ENCODE measurements at places on chromosomes 1 and 21.

DNA sequence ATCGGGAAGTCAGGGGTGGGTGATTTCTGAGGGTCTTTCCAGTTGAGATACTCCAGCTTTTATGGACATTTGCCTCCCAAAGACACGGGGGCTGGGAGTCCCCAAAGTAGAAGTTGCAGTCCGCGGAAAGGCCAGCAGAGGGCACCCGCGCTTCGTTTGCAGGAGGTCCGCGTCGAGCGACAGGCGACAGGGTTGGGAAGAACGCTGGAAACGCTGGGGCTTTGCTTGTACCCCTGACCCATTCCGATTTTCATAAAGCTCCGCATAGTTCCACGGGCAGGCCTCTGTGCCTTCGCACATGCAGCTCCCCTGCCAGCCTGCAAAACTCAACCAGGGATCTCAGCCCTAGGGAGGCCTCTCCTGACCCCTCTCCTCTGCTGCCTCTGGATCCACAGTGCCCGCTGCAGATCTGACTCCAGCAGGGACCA, 44.2 kb upstream of the LAPTM5 start:
- DNase-seq = peak; percentile 78

- DNase-seq = no peak
These were observed 13.1 kb upstream of the NHLH2 start for GRCh38 chr1:115854005-115854404.

DNA sequence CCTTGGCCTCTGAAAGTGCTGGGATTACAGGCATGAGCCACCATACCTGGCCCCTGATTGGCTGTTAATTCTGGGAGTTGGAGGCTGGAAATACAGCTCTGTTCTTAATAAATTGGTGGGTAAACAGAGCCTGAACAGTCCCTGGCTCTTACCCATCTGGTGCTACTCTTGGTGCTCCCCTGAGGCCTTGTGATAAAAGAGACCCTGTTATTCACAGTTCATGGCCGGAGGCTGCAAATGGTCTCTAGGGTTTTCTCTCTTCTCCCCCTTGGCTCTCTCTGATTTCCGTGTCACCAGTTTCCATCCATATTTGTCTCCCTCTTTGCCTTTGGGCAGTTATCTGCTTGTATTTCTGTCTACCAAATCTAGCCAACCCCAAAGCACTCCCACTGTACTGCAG, 17.2 kb downstream of the NFASC start:
- no peak for DNase-seq

GRCh38 chr1:118884946-118885345, 103.2 kb downstream of the TBX15 start:
- no peak for DNase-seq

GRCh38 chr1:111275780-111276433, 14.7 kb upstream of the CHIA start:
- DNase-seq = no peak

DNA sequence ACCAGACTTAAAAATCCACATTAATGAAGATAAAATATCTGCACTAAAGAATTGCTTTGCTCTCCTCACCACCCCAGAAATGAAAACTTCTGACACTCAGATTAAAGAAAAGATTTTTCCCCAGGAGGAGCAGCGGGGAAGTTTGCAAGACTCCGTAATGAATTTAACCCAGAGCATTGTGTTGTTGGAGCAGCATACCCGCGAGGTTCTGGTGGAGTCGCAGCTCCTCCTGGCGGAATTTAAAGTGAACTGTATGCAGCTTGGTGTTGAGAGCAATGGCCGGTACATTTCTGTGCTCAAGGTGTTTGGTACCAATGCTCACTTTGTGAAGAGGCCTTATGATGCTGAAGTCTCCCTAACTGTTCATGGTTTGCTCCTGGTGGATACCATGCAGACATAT, 46.4 kb downstream of the VPS13D start:
- DNase-seq = no peak

DNA sequence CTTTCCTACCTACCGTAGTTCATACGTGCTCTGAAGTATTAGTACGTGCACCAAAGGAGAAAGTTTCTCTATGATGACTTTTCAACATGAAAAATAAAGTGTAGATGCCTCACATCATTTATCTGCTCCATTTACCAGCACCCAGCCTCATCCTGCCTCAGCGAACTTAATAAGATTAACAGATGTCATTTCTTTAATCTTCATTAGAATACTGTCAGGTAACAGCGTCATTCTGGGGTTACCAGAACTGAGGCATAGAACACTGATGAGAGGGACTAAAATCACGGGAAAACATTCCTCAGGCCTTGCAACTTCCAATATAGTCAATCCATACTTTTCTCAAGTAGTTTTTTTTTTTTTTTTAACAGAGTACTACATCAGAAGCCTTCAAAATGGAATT, 43.2 kb upstream of the DISC1 start:
- DNase-seq = no peak

DNA sequence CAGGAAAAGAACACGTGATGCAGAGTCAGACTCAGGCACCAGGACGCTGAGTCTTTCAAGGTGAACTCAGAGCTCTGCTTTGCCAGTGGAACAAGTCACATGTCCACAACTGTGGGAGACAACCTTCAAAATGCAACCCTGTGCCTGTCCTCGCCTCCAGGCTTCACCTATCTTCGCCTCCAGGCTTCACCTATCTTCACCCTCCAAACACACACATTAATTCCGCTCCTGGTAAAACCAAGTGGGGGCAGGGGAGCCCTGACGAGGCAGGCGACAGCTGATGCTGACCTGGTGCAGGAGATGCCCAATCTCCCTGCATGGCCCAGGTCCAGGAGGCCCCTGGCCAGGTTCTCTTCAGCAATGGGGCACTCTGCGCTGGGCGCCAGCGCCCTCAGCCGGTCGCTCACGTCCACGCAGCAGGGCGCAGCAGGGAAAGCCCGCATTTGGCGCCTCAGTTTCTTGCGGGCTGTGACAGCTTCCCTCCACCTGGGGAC, 28.0 kb upstream of the LSS start:
- DNase-seq = no peak

Data from dorsolateral prefrontal cortex (tissue), 122 donors.